Central memory CD8-positive, alpha-beta T cell (primary cell): ENCODE measurements at places on chromosomes 6 and 20.

- no peak overlapping the region for H3K27ac ChIP-seq
- no peaks in the 10 kb centered on the region for H3K36me3 ChIP-seq
- peaks cover 43% of the 10 kb centered on the region for H3K27me3 ChIP-seq
Observed at GRCh38 chr6:88377976-88378568, 211.9 kb upstream of the CNR1 start.

- no peaks in the 10 kb centered on the region for H3K36me3 ChIP-seq
- H3K27ac ChIP-seq, result no peak overlapping the region
- no peaks in the 10 kb centered on the region for H3K4me1 ChIP-seq
- H3K27me3 ChIP-seq, result peaks cover 21% of the 10 kb centered on the region
- no peak overlapping the region for H3K4me3 ChIP-seq
Observed at GRCh38 chr20:38231531-38232121, 28.9 kb downstream of the KIAA1755 start.

DNA sequence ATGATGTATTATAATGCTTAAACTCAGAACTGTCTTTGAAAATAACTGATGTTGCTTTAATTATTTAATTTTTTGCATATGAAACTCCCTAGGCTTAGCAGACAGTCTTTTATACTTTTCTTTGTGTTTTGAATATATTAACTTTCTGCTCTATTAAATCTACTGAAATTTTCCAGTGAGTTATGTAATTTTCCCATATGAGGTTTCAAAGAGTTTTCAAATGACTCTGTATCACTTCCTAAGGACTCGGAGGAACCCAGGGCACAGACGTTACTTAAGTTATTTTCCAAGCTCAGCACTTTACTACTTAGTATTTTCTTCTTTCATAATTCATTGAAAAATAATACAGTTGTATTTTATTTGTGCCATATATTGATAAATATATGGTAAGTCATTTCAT is 122.6 kb downstream of the HS3ST5 start:
- no peaks in the 10 kb centered on the region for H3K36me3 ChIP-seq
- H3K27me3 ChIP-seq, result no peaks in the 10 kb centered on the region
- no peaks in the 10 kb centered on the region for H3K4me1 ChIP-seq
- no peak overlapping the region for H3K4me3 ChIP-seq

DNA sequence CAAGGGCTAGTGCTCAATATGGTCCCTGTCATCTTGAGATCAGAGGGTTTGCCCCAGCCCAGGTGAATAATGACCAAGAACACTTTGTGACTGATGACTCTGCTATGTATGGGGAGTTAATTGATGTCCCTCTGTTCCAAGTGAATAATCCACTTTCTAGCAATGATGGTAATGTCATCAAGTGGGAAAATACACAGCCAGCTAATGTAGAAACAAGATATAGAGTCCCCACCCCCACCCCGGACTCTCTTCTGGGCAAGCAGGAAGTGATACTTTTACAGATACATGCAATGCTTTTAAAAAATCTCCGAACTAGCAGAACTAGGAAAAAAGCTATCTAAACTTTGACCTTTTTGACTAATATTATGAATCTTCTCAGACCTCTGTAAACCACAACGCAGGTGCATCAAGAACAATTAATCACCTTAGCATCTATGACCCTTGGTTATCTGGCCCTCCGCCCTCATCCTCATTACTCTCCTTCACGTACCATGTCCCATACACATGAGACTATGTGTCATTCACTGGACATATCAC is 30.5 kb downstream of the CNR1 start:
- DNase-seq, result no peak
- H3K4me1 ChIP-seq, result no peaks in the 10 kb centered on the region
- H3K27ac ChIP-seq, result no peak overlapping the region
- H3K27me3 ChIP-seq, result peaks cover 27% of the 10 kb centered on the region
- H3K36me3 ChIP-seq, result no peaks in the 10 kb centered on the region

DNA sequence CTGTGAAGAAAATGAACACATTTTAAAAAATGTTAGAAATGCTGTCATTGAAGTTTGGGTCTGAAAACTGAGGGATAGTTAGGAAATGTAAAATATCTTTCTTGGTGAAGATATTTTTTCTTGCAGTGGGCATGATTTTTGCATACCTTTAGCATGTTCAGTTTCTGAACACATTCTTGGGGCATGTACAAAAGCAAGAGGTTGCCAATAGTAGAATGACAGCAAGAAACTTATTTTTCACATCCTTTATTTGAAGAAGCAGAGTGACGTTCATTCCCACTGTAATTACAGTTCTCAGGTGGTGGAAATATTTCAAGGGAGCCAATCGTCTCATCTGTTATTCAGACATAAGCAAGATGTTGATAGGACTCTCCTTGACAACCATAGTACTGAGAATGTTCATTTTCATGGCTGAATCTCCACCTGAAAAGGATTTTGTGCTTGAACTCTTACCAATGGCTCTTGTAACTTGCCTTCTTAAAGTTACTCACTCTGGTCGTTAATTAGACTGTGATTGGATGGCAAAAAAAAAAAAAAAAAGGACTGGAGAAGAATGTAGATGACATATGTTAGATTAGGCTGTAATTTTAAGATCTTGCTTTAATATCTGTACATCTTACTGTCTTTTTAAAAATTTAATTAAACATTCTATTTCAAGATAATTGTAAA is 74.4 kb downstream of the DOK5 start:
- no peaks in the 10 kb centered on the region for H3K36me3 ChIP-seq
- DNase-seq, result no peak
- H3K27ac ChIP-seq, result no peak overlapping the region
- H3K27me3 ChIP-seq, result no peaks in the 10 kb centered on the region
- H3K4me1 ChIP-seq, result no peaks in the 10 kb centered on the region

GRCh38 chr6:99195986-99196655 is 153.4 kb downstream of the FAXC start:
- no peaks in the 10 kb centered on the region for H3K36me3 ChIP-seq
- H3K27me3 ChIP-seq, result peaks cover 23% of the 10 kb centered on the region
- no peak overlapping the region for H3K27ac ChIP-seq
- H3K4me3 ChIP-seq, result no peak overlapping the region
- no peaks in the 10 kb centered on the region for H3K4me1 ChIP-seq

GRCh38 chr6:168381726-168382458 is 59.1 kb upstream of the SMOC2 start:
- H3K27me3 ChIP-seq, result no peaks in the 10 kb centered on the region
- peaks cover 4% of the 10 kb centered on the region for H3K36me3 ChIP-seq
- no peak overlapping the region for H3K4me3 ChIP-seq
- DNase-seq, result no peak
- no peaks in the 10 kb centered on the region for H3K4me1 ChIP-seq
- H3K27ac ChIP-seq, result no peak overlapping the region

DNA sequence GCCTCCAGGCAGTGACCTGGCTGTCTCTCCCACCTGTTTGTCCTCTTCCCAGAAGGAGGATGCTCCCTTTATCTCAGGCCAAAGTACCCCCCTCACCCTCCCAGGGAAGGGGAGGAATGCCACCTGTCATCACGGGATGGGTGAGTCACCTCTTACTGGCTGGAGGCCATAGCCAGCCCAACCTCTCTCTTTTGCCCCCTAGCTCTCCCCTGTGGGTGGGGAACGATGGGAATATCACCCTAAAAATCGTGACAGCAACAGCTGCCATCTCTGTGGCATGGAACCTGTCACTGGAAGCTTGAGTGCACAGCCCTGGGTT is 137.5 kb upstream of the PTPN1 start:
- H3K27ac ChIP-seq, result no peak overlapping the region
- H3K4me3 ChIP-seq, result no peak overlapping the region
- H3K27me3 ChIP-seq, result peaks cover 31% of the 10 kb centered on the region
- H3K36me3 ChIP-seq, result peaks cover 3% of the 10 kb centered on the region

DNA sequence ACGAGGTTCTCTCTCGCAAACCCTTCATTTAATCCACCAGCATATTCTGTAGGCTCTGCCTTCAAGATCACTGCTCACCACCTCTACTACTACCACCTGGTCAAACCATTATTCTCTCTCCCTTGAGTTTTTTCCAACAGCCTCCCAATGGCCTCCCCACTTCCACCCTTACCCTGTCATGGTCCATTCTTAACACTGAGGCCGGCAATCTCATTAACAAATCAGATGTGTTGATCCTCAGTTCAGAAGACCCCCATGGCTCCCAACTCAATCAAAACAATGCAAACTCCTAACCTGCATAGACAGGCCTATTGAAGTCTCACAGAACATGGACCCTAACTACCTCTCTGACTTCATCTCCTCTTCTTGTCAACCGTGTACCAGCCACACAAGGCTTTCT is 2.2 kb downstream of the AURKA start:
- H3K4me3 ChIP-seq, result no peak overlapping the region
- no peaks in the 10 kb centered on the region for H3K27me3 ChIP-seq
- no peak overlapping the region for H3K27ac ChIP-seq
- DNase-seq, result no peak
- H3K4me1 ChIP-seq, result peaks cover 12% of the 10 kb centered on the region

- no peak overlapping the region for H3K4me3 ChIP-seq
- no peak overlapping the region for H3K27ac ChIP-seq
- H3K4me1 ChIP-seq, result no peaks in the 10 kb centered on the region
- peaks cover 21% of the 10 kb centered on the region for H3K27me3 ChIP-seq
- H3K36me3 ChIP-seq, result no peaks in the 10 kb centered on the region
- DNase-seq, result no peak
Observed at GRCh38 chr6:132907231-132907630, 92.9 kb downstream of the RPS12 start.

GRCh38 chr20:20448881-20449280 is 81.0 kb downstream of the INSM1 start:
- H3K36me3 ChIP-seq, result peaks cover 2% of the 10 kb centered on the region
- H3K4me1 ChIP-seq, result peaks cover 19% of the 10 kb centered on the region
- H3K27ac ChIP-seq, result no peak overlapping the region

DNA sequence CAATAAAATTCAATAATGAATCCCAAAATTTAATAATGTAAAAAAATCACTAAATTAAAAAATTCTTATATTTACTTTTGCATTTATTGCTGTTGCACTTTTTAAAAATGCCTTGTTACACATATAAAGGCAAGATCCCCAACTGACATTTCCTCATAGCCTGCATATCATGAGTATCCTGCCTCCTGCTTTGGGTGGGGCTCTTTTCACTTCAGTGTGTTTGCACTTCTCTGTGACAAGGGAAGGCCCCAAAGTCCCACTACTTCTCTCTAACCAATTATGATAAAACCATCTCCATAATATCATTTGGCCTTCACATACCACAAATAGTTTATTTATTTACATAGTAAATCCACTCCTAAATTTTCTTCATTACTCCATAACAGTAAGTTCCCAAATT is 446.1 kb upstream of the MARCKS start:
- no peak overlapping the region for H3K4me3 ChIP-seq
- no peaks in the 10 kb centered on the region for H3K27me3 ChIP-seq
- H3K36me3 ChIP-seq, result no peaks in the 10 kb centered on the region
- H3K4me1 ChIP-seq, result no peaks in the 10 kb centered on the region

DNA sequence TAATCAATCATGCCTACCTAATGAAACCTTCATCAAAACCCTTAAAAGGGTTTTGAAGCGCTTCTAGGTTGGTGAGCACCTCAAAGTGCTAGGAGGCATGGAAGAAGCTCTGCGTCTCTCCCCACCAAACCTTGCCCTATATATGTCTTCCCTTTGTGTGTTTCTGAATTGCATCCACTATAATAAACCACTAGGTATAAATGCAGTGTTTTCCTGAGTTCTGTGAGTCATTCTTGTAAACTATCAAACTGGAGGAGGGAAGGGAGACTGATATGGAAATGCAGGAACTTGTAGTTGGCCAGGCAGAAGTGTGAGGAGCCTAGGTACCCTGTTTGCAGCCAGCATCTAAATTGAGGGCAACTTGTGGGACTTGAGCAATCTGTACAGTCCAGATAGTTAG is 698.8 kb downstream of the DOK5 start:
- DNase-seq, result no peak
- H3K27ac ChIP-seq, result no peak overlapping the region
- H3K4me1 ChIP-seq, result no peaks in the 10 kb centered on the region
- no peaks in the 10 kb centered on the region for H3K36me3 ChIP-seq
- no peak overlapping the region for H3K4me3 ChIP-seq

DNA sequence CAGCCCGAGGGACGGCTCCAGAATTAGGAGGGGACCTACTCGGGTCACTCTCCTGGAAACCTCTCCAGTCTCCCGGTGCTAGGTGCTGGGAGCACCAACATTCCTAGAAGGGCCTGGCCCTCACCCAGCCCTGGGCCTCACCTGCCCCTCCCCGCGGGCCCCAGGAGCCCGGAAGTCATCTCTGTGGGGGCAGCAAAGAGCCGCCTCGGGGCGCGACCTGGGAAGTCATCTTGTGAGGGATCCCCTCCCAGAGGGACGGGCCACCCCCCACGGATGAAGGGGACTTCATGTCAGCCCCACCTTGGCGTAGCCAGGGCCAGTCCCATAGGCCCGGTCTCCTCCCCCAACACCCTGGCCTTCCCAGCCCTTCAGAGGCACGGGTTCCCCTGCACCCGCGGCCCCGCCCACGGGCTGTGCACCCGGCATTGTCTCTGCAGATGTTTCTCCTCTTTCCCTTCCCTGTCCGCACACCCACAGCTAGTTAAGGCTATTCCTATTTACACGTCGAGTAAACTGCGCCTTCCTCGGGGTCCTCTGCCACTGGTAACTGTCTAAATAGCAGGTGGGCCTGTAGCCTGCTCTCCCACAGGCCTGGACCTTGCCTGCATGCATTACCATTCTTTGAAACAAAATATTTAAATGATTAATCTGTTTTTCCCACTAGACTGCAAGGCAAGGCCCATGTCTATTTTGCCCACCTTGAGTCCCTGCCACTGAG is 896 bp upstream of the RNASET2 start:
- H3K27me3 ChIP-seq, result no peaks in the 10 kb centered on the region
- peak overlapping the region; percentile 93 for H3K27ac ChIP-seq
- H3K4me3 ChIP-seq, result peak overlapping the region; percentile 91
- peaks cover 63% of the 10 kb centered on the region for H3K4me1 ChIP-seq

DNA sequence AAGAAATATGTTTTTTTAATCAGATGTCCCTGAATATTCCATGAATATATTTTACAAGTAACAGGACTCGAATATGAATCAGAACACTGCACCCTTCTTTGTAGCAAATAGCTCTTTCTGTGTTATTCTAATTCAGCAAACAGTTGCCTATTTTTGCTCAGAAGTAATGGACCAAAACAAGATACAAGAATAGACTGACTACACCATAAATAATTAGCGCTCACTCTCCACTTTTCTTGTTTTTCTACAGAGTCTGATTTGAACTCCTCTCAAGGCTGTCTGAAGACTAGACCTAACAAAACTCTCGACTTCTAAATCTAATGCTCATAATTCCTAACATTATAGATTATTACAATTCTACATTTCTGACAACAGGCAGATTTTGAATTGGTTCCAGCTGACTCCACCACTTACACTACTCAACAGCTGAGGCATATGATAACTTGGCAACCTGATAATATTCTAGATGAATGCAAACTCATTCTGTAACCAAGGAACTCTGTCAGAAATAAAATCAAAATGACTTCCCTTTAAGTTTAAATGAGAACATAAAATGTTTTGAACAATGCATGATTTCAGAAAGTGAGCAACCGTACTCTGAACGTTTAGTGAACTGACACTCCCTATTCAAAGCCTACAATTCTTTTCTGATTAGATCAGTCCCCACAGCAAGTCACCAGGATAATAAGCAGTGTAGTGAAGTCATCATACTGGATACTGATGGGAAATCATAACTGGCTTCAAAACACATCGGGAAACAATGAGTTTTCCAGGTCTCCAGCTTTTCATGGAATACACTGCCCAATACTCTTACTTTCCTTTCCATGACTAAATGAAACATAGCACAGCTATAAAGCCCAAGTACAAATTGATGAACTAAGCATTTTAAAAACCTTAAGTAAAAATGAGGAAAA is 114.2 kb upstream of the BEND6 start:
- H3K36me3 ChIP-seq, result peaks cover 2% of the 10 kb centered on the region
- no peak for DNase-seq
- peaks cover 79% of the 10 kb centered on the region for H3K27me3 ChIP-seq
- peaks cover 6% of the 10 kb centered on the region for H3K4me1 ChIP-seq
